Activated naive CD8-positive, alpha-beta T cell treated with anti-CD3 and anti-CD28 coated beads, Interleukin-2, amount 50 U/mL, for 16 hours (primary cell): ENCODE measurements at places on chromosomes 3 and 15.

DNA sequence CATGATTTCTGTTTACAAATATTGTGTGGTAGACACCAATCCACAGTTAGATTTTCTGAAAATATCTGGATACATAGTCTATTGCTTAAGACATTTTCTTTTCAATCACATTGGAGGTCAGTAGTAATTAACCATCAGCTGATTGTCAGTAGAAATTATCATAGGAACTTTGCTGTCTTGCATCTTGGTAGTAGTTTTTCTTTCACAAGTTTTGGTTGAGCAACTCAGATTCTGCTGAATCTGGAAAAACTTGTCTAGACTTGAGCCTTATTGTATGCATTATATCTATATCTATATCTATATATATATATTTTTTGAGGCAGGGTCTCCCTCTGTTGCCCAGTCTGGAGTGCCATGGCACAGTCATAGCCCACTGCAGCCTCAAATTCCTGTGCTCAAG, 4.0 kb downstream of the RAB11A start:
- DNase-seq = no peak

- no peak for DNase-seq
Measured at GRCh38 chr15:57591822-57592367, at the start of gene MYZAP. TSS of gene MYZAP (plus strand) at chr15:57591904. CDS start at chr15:57592035, 131 bp downstream.

GRCh38 chr15:34496207-34496995, 58.8 kb upstream of the GOLGA8A start:
- DNase-seq = no peak

- no peak for DNase-seq
Measured at GRCh38 chr15:78406016-78406585, 31.9 kb upstream of the IREB2 start.

DNA sequence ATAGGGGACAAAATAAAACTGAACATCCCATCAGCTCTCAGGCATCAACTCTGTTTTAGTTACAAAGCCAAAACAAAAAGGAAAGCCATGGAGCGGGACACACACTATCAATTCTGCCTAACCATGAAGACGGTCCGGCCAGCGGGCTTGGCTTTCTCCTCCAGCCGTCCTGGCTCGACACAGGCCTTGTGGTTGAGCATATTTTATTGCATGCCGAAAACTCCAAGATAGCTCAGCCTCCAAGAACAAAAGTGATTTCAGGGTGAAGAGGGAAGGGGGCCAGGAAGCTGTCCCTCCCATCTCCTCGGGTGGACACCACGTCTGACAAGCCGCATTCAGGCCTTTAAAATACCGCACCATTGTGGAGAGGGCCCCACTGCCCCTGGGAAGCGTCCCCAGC, 31.2 kb downstream of the WNT5A start:
- DNase-seq = no peak

DNA sequence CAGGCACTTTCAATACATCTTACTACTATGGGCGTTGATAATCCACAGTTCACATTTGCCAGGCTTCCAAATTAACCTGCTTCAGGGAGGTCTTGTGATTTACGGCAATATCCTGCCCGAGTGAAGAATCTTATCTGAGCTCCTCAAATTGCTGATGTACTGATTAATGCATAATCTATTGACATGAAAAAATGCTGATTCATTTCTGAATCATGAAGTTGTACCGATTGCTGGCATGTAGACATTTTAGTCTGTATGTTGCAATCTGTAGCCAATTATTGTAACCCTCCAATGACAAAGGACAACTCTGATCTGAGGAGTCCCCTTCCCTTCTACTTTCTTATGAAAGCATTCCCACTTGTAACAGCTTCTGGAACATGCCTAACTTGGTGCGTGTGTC, 97.2 kb downstream of the SEC22A start:
- no peak for DNase-seq

DNA sequence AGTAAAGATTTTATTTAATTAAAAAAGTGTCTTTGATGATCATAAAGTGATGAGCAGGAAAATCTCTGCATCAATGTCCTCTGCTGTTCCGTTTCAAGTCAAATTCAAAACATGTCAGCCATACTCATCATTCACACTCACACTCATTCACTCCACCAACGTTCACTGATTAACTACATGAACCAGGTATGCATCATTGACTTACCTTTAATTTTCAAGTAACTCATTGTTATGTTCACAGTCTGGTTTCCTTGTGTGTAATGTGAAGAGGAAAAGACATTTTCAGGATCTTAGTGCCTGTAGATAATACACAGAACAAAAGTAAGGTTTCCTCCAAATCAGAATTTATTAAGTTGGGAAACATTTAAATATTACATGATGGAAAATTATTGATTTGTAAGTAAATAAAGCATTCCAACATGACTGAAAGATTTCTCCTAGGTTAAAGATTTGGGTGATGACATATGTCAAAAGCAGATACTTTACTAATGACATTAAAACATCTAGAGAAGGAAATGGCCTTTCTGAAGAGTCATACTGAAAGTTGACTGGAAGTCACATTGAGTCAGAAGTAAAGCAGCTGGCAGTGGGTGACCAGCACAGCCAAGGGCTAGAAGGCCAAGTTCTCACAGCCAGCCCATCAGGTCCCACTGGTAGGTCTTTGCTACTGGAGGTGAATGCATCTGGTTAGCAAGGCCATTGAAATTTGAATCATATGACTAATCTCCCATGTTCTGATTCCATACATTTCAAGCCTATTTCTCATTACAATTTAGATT, 251.9 kb downstream of the CDIN1 start:
- no peak for DNase-seq

DNA sequence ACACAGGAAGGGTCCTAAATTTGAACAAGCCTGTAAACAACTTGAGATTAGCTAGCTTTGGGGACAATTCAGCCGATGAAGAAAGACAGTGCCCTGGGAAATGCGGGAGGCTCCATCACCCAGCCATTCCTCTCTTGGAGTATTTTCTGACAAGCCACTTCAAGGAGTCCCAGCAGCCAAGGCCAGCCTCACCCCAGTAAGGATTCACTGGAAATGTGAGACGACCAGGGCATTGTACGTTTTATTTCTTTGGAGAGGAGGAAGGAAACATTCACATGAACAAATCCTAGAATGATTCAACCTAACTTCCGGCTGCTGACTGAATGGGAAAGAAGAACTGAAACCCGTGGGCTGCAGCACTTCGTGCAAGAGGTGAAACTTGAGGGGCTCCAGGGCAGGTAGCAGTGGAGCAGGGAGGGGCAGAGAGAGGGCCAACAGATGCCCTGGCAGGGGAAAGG, 116.4 kb upstream of the ARHGEF3 start:
- DNase-seq = peak; percentile 12

DNA sequence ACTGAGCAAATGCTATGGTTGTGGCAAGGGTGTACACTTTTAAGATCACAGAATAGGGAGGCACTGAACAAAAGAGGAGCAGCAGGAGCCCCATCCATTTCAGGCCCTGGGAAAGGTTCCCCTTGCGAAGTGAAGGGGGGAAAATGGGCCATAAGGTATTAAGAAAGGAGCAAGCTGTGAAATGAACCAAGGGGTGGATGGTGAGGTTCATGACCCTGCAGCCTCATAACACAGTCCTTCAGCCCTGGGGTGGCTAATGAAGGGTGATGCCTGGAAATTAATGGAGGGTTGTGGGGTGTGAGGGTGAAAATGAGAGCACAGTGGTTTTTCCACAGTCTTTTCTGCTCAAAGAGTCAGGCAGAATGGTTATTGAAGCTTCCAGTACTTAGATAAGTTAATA, 150.1 kb downstream of the PDZRN3 start:
- DNase-seq = no peak

- peak; percentile 23 for DNase-seq
Measured at GRCh38 chr15:31327669-31328427, 1.2 kb downstream of the KLF13 start.

GRCh38 chr3:175914785-175915184, 1055.7 kb downstream of the NAALADL2 start:
- DNase-seq = no peak

DNA sequence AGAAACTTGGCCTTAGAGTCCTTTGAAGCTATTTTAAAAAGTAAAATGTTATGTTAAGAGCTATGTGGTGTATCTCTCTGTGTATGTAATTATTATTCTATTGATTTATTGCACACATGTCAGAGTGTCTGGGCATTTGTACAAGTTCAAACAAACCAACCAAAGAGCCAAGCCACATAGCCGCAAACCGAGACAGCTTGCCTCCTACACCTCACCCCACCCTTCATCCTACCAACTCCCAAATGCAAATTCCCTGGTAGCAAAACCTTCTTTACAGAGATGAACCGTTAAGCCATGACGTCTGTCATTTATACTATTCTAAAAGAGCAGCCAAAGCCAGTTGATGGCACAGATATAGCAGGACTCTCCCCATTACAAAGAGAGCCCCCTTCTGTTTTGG, 332.3 kb downstream of the ERC2 start:
- DNase-seq = no peak

DNA sequence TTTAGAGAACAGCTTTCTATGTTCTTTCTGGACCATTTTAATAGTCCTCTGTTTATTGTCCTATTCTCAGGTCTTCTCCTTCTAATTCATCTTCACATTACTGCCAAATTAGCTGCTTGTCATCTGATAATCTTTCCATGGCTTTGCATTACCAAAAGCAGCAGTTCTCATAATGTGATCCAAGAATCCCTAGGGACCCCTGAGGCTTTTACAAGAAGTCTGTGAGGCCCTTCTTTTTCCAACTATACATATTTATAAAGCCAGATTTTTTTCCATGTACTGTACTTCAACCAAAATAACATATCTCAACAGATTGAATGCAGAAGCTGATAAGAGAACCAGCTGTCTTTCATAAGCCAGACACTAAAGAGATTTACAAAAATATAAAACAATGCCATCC, 162.5 kb upstream of the BFSP2 start:
- DNase-seq = no peak

GRCh38 chr3:8843347-8843746, 73.9 kb upstream of the OXTR start:
- no peak for DNase-seq

DNA sequence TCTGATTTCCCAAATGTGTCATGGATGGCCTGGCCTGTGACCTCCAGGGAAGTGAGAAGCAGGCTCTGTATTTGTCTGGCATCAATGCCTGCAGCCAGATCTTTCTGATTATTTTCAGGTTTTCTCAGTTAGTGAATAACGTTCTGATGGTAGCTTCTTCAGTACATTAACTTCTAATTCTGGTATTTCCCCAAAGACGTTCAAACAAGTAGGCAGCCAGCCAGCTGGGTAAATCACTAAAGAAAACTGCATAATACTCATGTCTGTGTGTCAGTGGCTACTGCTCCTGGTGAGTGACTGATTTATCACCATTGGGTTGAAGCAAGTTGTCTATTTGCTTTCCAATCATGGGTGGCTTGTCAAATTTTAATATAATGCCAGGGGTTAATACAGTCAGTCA, 162.6 kb upstream of the PFN2 start:
- no peak for DNase-seq

GRCh38 chr3:172281884-172282283, 166.4 kb downstream of the GHSR start:
- DNase-seq = no peak

DNA sequence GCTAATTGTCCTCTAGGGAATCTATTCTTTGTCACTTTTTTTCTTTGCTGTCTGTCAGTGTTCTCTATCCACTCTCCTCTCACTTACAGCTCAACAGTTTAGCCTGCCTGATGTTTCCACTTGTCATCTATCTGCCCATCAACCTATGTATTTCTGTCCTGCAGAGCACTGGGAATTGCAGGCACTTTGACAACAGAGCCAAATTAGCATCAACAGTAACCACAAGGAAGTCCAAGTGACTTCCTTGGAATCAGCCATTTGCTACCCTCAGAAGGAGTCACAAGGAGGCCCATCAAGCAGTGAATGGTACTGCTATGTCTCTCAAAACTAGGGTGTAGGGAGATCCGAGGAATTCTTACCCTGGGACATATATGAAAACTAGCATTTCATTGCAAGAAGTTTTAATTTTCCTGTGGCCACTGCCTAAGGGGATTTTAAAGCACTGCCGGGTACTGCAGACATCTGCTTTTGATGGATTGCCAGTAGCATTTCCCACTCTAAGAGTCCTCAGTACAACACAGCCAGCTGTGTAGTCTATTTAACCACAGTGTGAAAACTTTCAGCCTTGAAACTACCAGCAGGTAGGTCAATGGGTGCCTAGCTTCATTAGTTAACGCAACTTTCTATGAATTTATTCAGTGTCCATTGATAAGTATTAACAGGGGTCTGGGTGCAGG, 898.8 kb downstream of the NTRK3 start:
- DNase-seq = no peak

DNA sequence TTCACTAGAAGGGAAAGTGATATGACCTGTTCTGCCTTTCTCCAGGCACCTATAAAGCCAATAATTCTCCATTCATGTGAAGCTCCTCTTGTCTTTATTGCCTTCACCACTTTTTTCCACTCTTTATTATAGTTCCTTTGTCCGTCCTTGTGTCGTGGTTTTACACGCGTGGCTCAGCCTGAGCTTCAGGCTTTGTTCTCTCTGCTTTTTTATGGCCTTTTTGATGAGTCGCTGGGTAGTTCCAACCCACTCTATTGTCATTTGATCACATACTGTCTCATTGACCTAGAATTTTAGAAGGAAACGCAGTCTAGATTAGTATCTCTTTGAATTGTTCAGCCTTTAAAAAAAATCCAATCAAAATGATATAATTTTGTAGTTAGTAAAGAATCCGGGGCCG, 403.2 kb downstream of the PTPRG start:
- DNase-seq = no peak

DNA sequence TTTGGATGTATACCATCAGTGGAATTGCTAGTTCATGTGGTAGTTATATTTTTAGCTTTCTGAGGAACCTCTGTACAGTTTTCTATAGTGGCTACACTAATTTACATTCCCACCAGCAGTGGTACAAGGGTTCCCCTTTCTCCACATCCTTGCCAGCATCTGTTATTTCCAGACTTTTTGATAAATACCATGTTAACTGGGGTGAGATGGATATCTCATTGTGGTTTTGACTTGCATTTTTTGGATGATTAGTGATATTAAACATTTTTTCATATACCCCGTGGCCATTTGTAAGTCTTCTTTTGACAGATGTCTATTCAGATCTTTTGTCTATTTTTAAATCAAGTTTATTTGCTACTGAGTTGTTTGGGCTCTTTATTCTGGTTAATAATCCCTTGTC, 455.6 kb upstream of the RARB start:
- DNase-seq = no peak

DNA sequence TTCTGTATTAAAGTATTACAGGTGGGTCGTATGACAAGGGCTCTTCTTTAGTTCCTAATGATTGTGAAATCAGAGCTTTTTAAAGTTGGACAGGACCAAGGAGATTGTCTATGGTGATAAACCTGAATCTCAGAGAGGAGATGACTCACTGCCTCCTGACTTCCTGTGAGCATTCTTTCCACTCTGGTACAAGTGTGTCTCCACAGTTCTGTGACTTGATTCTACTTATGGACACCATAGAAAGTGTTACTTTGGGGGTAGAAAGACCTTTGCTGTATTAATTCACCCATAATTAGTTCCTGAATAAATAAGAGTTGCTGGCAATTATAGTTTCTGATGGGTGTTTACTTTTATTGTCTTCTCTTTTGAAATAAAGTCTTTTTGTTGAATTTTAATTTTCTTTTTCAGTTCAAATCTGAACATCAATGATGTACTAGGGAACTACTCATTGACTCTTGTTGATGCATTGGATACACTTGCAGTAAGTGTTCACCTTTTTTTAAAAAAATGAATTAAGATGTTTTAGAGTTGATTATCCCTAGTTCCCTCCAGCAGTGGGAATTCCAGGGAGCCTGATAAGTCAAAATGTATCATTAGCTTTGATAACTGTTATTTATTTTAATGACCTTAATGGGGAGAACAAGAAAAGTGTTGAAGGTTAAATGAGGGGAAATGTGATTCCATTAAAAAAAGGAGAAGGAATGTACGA, 7.4 kb downstream of the EDEM1 start:
- no peak for DNase-seq
